ENCODE measurements at places on chromosomes 7 and 10.

- no peak for DNase-seq
Observed at GRCh38 chr7:50661345-50662040, 96.3 kb upstream of the DDC start.

DNA sequence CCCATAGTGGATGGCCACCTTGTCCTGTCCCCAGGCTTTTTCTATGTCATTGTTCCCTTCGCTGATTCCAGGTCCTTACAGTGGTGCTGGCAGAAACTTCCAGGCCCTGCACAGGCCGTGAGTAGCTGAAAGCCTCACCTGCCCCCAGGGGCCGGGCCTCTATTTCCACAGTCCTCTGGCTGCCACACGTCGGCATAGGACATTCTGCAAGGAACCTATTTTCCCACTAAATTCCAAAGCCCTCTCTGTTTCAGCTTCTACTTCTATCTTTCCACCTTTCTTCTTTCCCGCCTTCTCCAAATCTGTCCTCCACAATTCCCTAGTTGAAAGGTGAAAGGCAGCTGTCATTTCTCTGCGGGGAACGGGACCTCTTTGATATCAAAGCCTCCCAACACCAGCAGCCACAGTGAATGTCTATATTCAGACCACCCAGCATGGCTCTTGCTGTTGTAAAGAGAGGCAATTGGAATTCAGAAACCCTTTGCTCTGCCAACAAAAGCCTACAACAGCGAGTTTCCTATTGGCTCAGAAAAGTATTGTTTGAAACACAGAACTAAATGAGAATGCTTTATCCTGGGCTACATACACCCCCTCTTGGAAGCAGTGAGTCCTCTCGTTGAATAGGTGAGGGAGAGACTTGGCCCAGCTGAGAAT is 607.7 kb downstream of the GALNT17 start:
- DNase-seq: no peak

DNA sequence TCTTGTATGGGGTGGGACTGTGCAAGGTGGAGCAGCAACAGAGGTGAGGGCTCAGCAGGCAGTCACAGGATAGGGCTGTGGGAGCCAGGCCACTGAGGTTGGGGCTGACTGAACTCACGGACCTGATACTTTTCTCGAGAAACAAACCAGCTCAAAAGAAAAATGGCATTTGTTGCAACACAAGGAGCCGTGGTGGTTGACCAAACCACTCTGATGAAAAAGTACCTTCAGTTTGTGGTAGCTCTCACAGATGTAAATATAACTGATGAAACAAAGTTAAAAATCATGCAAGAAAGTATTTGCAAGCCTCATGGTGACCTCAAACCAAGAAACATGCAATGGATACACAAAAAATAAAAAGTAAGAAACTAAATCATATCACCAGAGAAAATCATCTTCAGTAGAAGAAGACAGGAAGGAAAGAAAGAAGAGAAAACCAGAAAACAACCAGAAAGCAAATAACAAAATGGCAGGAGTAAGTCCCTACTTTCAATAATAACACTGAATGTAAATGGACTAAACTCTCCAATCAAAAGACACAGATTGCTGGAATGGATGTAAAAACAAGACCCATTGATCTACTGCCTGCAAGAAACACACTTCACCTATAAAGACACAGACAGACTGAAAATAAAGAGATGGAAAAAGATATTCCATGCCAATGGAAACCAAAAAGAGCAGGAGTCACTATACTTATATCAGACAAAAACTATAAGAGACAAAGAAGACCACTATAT is 48.9 kb upstream of the DUSP5 start:
- DNase-seq: no peak

DNA sequence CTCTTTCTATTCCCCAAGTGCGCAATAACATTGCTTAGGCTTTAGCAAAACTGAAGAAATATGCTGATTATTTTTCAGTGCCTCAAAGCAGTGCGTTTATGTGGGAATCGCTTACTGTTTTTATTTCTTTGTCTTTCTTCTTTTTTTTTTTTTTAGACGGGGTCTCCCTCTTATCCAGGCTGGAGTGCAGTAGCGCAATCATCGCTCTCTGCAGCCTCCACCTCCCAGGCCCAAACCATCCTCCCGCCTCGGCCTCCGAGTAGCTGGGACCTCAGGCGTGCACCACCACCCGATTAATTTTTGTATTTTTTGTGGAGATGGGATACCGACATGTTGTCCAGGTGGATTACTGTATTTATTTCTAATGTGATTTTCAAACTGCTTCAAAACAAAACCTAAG is 1.2 kb downstream of the DENND10 start:
- no peak for DNase-seq

DNA sequence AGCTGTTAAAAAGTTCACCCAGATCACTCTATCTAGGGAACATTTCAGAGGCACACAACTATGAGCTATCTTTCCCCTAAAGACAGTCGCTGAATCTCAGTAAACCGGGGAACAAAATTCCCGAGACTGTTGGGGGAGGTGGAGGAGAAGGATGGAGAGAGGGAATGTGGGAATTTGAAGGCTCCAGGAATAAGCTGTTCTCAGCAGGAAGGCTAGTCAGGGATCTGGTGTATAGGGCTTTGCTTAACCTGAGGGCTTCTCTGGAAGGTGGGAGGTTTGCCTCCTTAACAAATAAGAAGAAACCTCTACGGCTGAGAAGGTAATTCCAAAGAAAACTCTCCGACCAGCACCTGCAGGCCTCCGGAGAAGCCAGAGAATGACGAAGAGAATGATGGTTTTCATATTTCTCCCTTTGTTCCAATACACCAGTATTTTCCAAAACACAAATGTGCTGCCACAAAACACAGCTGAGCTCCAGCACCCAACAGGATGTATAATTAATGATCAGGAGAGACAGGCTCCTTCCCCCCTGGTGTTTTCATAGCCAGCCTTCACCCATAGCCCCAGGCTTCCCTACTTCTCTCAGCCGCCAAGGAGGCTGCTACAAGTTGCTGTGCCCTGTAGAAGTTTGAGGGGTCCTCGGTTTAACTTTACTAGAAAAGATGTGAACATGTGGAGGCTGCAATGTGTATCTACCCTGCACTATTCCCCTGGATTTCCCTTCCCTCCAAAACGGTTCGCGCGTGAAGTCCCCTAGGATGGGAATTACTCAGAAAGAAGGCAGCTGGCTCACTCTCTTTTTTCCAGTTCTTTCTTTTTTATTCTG is 2.0 kb downstream of the KCNMA1 start:
- no peak for DNase-seq

DNA sequence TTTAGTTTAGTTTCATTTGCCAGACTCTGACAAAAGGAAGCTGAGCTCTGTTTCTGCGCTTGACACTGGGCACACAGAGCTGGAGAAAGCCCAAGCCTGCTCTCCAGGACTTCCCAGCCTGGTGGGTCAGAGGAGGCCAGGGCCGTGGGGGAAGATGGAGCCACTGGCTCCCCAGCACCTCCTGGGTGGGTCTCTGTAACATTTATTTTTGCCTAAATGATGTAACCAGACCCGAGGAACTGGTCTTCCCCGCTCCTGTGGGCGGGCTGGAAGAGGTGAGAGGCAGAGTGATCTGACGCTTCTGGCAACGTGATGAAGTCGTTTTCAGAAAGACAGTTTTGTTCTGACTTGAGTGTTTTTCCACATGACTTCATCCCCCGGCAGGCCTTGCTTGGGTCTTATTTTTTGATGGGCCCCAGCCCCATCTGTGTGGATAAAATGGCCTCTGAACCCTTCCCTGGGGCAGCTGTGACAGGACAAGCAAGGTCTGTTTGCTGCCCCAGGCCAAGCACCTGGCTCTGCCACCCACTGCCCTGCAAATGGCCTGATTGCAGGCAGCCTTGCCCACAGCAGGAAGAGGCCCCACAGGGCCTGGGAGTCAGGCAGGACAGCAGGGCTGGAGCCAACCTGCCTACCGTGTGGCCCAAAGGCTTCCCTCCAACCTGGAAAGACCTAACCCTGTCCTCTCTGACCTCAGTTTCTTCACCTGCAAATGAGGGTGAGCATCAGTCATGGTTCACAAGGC is 304.9 kb upstream of the ZMIZ1 start:
- DNase-seq: peak; percentile 17

DNA sequence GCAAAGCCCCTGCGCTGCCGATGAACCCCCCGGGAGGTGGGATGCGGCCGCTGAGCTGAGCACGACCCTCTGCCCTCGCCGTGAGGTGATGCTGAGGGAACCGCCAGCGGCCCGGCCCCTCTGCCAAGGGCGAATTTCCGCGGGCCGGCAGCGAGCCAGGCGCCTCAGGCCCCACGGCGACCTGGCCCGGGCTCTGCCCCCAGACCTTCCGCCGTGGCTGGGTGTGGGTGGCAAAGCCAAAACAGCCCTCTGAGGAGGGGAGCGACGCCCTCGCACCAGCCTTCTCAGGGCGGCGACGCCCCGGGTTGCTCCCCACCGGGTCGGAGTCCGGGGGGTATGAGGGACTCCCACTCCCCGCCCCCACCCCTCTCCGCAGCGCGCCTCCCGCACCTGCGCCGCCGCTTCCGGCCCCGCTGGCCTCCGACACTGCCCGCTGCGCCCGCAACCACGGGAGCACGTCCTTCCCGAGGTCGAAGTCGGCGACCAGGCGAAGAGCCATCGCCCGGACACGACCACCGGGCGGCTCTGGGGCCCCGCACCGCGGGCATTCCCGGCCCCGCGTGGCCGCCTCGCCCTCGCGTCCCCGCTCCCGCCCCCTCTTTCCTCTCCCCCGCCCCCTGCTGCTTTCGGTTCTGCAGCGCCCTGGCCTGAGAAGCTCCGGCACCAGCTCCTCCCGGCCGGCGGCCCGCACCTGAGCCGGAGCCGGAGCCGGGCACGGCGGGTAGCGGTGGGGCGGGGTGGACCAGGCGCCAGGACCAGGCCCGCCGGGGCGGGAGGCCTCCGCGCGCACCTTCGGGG is at the start of gene GSAP:
Gene GSAP (minus strand): TSS at position 527 of the 798 bp plus-strand sequence. CDS start 28 bp downstream, at position 499.
- DNase-seq: peak; percentile 45

DNA sequence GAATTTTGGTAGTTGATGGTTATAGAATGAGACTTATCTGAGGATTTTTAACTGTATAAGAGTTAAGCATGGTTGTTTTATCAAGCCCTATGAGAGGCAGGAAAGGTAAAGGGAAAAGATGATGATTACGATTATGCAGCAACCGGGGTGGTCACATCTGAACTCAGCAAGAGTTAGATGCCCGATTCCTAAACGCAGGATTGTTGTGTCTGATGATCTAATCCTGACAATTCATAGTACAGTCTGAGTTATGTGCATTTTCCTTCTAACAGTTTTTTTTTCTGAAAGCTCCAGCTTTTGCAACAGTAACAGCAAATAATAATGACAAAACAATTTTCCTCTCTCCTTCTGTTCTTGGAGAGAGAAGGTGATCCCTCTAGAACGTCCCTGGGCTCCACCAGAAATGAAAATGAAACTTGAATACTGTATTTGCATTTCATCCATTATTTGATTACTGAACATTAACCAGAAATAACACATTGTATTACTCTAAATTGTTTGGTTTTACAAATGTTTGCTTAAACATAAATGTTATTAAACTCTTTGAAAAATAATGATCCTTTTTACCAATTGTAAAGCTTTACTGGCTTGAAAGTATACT is 176.5 kb upstream of the CCDC6 start:
- no peak for DNase-seq

DNA sequence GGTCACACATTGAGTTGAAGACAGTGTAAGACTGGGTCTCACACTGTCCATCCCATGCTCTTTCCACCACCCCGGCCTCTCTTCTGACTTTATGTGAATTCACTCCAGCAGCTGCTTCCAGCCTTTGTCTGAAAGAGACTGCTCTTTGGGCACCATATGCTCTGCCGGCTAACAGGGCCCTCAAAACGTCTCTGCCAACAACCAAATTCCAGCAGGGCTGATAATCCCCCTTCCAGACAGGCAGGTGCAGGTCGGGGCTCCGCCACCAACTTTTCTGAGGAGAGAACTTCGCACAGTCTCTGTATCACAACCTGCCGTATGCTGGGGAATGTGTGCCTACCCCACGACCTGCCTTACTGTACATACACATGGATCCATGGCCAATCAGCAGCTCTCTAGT is 64.3 kb downstream of the PLXNA4 start:
- no peak for DNase-seq

- no peak for DNase-seq
Observed at GRCh38 chr7:39588416-39588815, 22.2 kb downstream of the YAE1 start.

GRCh38 chr10:42987575-42987974 is 89.3 kb upstream of the RET start:
- DNase-seq: no peak

- DNase-seq: no peak
Observed at GRCh38 chr10:63965846-63966245, 444.6 kb downstream of the REEP3 start.
